Fibroblast of skin of abdomen (primary cell): ENCODE measurements at places on chromosomes 2 and 18.

DNA sequence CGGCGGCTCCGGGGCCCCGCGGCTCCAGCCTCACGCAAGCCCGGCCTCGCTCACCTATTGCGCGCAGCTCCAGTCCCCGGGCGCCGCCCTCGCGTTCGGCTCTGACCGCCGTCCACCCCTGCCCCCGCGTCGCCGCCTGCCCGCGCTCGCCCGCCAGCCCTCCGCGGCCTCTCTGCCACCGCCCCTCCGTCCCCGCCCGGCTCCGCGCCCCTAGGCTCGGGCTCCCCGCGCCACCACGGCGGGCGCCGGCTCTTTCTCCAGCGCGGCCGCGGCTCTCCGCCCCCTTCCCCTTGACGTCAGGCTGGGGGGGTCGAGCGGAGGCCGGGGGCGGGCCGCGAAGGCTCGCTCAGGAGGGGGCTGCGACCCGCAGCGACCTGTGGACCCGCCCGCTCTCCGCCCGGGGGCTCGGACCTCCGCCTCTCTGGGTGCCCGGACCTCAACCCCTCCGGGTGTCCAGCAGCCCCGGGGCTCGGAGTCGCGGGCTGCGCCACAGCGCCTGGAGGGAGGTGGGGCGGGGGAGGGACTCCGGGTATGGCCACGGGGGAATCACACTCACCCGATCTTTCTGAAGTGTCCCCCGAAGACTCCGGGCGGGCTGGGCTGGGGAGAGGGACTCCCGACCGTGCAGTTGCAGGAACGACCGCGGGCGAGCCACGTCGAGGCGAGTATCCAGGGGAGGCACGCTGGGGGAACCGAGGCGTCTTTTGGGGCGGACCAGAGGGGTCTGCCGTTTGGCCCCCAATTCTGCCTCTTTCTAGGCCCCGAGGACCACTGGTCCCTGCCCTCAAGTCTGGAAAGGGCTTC, at the start of gene SEMA4C:
Gene SEMA4C (minus strand): TSS at position 259 of the 804 bp plus-strand sequence. CDS start 2,194 bp downstream, outside the sequence.
- peak; percentile 49 for DNase-seq

DNA sequence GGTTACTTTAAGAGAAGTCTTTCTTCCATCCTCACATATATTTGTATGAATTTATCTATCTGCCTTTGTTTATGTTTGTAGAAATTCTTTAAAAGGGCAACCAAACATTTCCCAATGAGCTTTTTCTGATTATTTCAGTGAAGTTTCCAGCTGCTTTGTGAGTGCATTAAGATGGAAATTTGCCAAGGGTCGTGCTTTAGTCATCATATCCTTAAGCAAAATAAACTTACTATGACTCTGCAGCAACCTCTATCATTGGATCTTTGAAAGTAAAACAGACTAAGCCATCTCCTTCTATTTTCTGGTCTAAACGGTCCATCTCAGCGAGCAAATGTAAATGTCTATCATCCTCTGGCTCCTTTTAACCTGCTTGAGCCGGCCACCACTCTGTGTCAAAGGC, 489.3 kb downstream of the SOX11 start:
- DNase-seq, result peak; percentile 85

DNA sequence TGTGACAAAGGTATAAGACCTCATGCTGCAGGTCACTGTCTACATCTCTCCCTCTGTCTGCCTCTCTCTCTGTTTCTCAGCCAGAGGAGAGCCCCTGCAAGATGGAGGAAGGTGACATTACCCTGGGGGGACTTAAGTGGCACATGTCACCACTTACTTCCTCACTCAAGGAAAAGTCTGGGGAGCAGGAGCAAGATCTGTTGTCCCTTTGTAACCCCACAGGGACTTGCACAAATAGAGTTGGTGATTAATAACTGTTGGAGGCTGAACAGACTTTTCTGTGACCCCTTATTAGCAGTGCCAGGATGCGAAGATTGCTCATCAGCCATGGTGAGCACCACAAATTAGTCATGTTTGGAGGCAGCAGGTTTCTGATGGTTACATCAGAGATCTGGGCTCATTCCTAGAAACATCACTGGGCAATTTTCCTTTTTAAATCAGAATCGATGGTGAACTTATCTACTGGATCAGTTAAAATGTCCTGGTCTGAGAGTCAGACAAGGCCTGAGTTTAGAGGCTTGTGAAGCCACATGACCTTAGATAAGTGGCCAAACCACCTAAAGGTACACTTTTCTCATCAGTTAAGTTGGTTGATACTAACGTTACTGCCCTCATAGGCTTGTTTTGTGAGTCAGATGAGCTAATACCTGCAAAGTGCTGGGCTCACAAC, 81.2 kb upstream of the LTBP1 start:
- DNase-seq, result peak; percentile 98

- DNase-seq, result no peak
These were observed 231.7 kb downstream of the GBX2 start for GRCh38 chr2:235936493-235936892.

DNA sequence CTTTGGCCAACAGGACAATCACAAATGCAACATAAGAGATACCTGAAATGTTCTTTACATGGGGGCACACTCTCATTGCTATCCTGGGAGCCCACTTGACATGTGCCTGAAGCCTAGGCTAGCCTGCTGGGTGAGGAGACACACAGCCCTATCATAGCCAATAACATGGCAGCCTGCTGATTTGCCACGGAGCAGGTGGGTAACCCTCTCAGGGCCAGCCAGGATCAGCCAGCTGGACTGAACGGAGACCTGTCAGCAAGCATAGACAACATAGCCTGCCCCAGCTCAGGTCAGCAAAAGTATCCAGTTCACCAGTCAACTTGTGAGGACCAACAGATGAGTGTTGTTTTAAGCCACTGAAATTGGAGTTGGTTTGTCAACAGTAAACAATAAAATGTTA, 566.5 kb downstream of the DCDC2C start:
- no peak for DNase-seq

DNA sequence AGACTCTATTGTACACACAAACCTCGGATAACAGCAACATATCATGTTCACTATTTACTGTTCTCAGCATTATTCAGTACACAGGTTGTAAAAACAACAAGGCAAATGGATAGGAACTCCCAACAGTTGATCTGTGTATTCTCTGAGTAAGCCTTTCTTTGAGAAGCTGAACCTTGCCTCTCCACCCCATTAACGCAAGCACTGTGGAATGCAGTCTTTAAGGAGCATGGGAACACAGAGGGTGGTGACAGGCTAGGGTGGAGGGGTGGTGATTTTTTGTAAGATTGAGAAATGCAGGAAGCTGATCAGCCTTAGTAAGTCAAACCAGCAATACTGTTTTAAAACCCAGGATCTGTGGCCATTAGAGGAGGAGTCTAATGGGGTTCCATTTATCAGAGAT, 19.6 kb upstream of the SERPINB11 start:
- DNase-seq, result peak; percentile 93

GRCh38 chr2:218648787-218649100, 10.7 kb downstream of the ZNF142 start:
- no peak for DNase-seq

DNA sequence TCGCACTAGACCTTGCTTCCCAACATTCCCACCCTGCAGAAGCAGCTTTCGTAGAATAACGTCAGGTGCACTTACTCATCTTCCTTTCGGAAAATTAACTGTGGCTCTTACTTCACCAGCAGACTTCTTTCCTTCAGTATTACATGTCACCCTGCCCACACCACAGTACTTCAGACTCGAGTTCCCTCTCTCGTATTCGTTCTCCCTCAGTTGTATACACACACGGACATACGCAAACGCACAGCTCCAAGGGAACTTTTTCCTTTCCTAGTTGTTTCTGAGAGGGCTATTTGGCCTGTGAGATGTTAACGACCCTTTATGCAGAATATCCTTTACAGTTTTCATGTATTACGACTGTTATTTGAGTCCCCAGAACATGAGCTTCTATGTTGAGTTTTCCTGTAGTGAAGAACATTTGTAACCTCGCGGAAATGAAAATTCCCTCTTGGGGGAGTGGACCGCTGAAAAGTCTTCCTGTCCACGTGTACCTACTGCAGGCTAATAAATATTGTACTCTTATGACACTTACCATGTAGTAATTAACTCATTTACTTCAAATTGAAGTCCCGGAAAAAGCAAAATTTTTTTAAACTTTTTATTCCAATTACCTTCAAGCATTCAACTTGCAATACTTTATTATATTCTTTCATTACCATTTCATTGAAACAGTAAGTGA, 908 bp downstream of the ERLEC1 start:
- DNase-seq, result peak; percentile 6

GRCh38 chr18:23229472-23229871, 94.2 kb downstream of the CABLES1 start:
- peak; percentile 62 for DNase-seq

GRCh38 chr2:46375566-46376125, 78.4 kb downstream of the EPAS1 start:
- DNase-seq, result no peak

GRCh38 chr2:237931205-237931721, 35.6 kb upstream of the UBE2F start:
- peak; percentile 39 for DNase-seq

DNA sequence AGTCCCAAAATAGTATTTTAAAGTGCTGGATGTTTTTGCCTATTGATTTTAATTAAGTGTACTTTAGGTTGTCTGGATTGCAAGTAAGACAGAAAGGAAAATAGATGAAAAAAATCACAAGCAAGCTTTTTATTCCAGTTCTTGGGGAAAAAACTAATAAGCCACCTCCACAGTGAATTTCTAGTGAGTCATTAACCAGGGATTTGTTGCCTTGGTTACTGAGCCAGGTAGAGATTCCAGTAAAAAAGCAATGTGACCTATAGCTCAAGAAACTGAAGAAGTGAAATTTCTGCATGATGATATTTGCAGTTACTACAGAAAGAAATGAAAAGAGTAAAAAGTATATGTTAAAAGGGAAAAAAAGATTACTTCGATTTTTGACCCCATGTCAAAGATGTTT, 160.6 kb downstream of the METTL4 start:
- no peak for DNase-seq

DNA sequence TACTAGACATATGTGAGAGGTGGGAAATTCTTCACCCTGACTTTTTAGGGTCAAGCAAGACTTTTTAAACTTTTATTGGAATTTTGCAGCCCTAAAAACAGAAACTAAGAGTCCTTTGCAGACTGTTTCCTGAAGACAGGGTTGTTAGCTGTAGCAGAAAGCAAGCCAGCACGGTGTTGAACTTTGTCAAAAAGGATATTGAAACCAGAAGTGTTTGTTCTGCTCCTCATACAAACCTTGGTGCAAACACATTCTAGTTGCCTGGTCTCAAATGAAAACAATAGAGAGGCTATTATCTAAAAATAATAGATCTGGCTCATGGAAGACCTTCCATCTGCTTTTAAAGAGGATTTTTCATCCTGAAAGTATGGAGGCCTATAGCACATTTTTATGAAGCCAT, 65.8 kb upstream of the IGFBP5 start:
- no peak for DNase-seq

DNA sequence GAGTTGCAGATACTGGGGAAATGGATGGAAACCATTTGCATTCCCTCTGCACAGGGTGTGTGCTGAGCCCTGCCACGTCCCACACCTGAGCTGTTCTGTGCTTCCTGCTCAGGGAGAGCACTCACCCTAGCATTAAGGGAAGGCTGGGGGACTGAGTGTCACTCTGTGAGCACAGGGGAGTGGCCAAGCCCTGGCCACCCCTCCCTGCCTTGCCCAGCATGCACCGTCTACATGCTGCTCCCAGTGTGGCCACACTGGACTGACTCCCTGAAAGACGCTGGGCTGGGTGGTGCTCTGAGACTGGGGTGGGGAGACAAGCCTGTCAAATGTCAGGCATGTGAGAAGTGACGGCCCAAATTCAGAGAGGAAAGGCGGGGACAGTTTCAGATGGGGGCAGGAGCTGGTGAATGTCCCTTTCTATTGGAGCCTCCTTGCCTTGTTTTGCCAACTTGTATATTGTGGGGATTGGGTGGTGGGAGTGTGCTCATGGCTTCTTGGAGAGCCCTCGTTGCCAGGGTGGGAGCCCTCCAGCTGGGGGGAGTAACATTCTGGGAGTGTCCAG, 298.4 kb upstream of the HS6ST1 start:
- DNase-seq, result no peak

GRCh38 chr2:145757503-145758246, 1237.8 kb upstream of the ZEB2 start:
- no peak for DNase-seq

DNA sequence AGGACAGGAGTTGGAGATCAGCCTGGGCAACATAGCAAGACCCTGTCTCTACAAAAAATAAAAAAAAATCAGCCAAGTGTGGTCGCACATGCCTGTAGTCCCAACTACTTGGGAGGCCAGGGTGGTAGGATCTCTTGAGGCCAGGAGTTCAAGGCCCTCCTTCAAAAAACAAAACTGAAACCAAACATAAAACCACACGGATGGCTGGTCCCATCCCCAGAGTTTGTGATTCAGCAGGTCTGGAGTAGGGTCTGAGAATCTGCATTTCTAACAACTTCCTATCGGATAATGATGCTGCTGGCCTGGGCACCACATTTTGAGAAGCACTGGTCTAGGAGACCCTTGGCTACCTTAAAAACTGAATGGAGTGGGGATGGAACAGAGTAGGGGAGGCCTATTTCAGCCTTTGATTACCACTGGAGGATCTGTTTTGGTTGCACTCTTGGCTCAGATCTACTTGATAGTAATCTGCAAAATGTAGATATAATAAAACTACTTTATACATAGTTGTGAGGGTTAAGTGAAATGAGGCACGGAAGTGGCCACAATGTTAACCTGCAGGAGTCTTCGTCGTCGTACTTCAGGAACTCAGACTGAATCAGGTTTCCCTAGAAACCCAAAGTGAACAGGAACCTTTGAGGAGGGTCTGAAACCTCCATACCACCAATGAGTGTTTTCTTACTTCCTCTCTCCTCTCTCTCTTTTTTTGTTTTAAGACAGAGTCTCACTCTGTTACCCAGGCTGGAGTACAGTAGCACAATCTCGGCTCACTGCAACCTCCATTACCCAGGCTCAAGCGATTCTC, 25.5 kb upstream of the NFE2L2 start:
- DNase-seq, result no peak

- DNase-seq, result no peak
These were observed 1155.4 kb downstream of the BCL11A start for GRCh38 chr2:59398081-59398480.

DNA sequence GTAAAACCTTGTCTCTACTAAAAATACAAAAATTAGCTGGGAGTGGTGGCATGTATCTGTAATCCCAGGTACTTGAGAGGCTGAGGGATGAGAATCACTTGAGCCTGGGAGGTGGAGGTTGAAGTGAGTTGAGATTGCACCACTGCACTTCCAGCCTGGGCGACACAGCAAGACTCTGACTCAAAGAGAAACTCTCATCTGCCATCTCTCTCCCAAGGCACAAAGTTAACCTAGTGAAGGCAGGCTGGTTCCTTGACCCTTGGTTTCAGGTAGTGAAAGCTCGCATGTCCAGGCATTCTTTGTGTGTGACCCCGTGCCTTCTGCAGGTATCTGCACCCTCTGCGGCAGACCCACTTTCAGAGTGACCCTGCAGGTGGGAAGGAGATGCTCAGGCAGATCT, 100.0 kb downstream of the WDSUB1 start:
- no peak for DNase-seq
